KG1 (cell line): ENCODE measurements at places on chromosomes 5 and 9.
A peak's percentile ranks its signal among the peaks of the same experiment; 100 is the strongest.

- no peak for DNase-seq
Measured at GRCh38 chr9:129640086-129640870, 1.7 kb downstream of the ASB6 start.

DNA sequence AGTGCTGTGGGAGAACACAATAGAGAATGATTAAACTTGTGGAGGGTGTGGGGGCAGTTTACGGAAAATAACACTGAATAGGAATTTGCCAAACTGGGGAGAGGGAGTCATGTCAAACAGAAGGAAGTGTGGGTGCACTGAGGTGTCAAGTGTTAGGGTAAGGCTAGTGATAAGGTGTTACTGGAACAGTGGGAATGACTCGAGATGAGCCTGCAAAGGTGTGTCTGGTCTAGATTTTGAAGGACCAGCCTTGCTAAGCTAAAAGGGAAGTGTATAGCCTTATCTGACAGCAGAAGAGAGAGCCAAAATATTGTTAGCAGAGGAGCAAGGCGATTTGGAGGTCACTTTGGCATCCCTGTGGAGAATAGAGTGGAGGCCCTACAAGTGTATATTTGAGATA is 4.2 kb downstream of the CNOT6 start:
- no peak for DNase-seq

DNA sequence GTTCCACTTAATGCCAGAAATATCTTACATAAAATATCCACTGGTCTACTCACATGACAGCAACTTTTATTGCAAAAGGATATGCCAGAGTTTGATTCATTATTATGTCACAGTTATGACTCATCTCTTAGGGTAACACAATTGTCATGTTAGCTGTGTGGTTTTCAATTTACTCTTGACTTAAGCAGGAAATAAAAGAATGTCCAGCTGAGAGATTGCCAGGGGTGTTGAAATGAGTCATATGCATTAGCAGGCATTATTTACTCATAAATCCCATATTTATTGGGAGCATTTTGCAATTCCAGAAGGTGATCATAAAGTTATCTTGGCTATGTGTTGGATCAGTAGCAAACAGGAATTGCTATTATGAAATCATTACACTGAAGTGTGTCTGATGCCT is 1164.6 kb upstream of the CDH18 start:
- no peak for DNase-seq

DNA sequence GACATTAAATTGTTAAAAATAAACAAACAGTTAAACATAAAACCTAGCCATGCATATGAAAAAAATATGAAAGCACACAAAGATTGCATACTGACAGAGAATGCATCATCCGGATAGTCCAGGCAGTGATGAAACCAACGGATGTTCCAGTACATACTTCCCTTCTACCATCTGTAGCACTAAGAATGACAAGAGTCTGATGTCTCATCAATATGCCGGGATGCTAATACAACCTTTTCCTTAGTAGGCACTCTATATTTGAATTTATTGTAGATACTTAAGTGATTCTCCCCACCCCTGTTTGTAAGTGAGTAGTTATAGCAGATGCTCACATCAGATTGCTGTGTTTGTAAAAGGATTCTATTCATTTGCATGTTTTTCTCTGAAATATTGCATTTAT is 571.2 kb upstream of the WWC1 start:
- DNase-seq, result no peak

DNA sequence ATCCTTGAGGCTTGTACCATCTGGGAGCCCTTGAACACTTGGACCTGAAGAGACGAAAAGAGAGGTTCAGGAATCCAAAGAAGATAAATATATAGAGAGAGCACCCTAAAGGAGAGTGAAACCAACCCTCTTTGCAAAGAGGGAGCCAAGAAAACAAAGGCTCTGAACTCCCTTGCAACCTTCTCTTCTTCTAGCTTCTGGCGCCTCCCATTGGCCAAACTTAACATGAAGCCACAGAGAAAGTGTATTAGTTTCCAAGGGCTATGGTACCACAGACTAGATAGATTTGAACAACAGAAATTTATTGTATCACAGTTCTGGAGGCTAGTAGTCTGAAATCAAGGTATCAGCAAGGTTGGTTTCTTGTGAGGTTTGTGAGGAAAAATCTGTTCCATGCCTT is 175.1 kb downstream of the HCN1 start:
- peak; percentile 1 for DNase-seq

DNA sequence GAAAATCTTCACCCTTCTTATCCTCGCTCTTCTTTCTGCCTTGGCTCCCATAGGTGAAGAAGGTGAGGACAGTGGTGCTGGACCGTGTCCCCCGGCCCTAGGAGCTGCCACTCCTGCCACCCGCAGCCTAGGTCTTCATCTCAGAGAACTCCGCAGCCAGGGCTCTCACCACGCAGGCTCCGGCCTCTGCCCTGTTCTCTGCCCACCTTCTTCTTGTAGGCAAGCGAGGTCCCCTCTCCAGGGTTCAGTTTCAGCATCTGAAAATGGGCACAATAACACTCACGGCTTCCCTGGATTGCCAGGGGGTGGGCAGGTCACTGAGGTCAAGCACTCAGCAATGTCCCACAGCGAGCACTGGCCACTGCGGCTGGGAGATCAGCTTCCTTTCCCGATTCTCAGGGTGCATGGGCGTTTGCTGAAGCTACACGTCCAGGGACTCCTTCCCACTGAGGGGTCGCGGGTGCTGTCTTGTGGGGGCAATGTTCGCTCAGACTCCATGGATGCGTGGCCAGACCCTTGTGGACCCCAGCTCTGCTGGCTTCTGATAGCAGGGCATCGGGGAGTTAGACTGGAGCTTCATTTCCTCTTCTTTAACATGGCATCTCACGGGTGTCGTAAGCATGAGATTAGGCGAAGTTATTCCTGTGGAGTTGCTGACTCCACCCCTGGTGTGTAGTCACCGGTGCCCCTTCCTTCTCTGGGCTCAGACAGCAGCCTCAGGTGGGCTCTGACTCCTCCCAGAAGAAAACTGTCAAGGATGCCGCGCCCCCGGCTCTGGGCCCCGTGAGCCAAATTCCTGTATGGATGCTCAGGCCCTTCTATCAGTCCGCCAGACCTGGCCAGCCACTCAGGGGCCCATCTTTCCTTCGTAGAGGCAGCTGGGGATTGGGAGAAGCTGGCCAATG is 145.1 kb upstream of the IRX2 start:
- DNase-seq, result no peak

- no peak for DNase-seq
Measured at GRCh38 chr5:80967500-80968181, 7.5 kb downstream of the RASGRF2 start.

DNA sequence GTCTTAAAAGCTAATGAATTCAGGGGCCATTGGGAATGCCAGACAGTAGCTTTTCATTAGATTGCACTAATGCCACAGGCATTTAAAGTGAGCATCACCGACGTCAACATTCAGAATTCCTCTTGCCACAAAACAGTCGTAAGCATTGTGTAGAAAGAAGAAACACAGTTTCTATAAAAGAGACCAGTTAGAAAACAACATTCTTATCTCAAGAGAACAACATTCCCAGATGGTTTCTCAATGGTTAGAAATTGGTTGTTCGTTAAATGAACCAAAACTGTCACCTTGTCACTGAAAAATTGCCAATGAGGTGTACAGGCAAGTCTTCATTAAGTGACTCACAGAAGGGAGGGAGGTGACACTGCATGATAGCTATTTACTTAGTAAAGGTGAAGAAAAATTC is 401.6 kb upstream of the PRR16 start:
- DNase-seq, result no peak

DNA sequence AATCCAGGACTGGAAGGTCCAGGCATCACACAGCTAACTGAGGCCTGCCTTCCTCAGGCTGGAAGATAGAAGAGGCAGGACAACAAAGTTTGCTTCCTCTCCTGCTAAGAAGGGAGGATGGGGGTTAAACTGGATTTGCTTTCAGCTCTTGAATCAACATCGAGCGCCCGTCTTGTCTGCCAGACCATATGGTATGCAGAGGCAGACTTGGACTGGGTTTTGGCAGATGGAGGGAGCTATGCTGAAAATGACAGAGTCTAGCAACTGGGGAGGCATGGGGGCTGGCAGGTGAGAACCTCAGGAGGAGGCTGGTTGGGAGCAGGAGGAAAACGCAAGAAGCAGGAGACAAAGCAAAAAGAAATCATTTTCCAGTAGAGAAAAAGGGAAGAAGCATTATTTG is 289.5 kb upstream of the IL12B start:
- DNase-seq, result no peak

DNA sequence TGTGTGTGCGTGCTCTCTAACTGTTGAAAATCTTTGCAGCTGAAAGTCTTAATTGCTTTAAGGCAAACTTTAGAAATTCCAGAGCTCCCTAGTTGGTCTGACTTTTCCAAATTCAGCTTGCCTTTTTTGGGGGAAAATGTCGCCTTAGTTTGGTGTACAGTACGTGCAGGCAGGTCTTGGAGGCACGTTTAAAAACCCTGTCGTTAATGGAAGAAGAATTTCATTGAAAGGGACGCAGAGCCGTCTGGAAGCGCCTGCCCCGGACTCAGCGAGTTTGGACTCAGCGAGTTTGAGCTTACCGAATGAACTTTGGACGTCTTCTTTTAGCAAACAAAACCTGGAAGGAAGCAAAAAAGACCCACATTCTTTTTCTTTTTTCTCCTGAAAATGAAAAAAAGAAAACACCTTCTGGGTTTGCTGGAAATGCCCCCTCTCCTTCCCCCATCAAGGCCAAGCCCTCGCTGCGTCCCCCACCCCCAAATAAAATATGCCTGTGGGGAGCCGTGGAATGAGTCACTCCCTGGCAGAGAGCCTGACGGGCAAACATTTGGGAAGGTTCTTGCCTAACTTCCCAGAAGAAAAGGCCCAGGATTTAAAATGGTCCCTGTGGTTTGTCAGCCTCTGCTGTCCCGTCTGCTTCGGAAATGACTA is 1.5 kb downstream of the NEK6 start:
- DNase-seq, result peak; percentile 41

DNA sequence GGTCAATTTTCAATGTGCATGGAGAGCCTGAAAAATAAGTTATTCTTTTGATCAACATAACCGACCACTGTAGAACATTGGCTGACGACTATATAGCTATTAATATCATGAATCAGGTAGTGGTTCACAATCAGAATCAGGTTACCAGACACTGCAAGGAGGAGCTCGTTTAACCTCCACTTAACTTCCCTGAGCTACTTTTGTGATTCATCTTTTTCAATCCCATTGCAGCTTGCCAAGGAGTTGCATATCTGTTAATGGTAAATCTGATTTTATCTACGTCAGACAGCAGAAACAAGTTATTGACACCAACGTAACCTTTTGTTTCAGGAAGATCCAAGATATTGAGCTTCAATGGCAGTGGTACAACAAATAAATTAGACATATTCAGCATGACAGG is 2263.8 kb upstream of the ACO1 start:
- DNase-seq, result no peak

GRCh38 chr9:134370213-134370492 is 43.9 kb downstream of the RXRA start:
- no peak for DNase-seq

GRCh38 chr5:80246995-80247729 is 8.7 kb downstream of the SERINC5 start:
- DNase-seq, result no peak

DNA sequence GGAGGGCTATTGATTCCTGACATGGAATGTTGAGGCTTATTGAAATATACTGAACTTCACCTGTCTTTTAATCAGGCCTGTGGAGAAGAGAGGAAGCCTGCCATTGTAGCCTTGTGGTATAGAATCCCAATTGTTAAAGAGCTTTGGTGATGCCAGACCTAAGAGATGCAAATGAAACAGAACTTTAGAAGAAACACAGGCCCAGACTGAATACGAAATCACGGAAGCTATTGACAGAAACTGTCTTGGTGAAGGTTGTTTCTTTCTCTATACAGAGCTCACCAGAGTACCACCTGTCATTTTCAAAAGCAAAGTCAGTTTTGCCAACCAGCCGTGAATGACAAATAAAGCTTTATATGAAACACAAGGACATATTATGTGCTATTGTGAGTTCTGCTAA is 660.3 kb downstream of the ISL1 start:
- DNase-seq, result no peak

- no peak for DNase-seq
Measured at GRCh38 chr9:92599938-92600461, 64.2 kb upstream of the ECM2 start.

DNA sequence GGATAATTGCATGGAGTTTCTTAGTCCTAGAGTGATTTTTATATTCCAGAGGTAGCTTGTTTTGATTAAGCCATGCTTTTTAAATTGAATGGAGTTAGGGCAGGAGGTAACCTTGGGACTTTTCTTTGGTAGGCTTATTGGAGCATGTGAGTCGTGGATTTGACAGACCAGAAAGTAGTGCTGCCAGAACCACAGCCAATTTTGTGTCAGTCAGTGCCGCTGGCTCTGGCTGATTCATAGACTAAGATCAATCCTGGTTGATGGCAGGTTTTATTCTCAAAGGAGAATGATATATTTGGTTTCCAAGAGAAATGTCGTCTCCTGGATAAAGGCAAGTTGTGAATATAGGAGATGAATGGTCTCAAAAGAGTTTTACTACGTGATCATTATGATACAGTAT is 20.3 kb downstream of the RAI14 start:
- DNase-seq, result no peak

GRCh38 chr9:125066839-125067619 is 76.3 kb downstream of the SCAI start:
- DNase-seq, result no peak

DNA sequence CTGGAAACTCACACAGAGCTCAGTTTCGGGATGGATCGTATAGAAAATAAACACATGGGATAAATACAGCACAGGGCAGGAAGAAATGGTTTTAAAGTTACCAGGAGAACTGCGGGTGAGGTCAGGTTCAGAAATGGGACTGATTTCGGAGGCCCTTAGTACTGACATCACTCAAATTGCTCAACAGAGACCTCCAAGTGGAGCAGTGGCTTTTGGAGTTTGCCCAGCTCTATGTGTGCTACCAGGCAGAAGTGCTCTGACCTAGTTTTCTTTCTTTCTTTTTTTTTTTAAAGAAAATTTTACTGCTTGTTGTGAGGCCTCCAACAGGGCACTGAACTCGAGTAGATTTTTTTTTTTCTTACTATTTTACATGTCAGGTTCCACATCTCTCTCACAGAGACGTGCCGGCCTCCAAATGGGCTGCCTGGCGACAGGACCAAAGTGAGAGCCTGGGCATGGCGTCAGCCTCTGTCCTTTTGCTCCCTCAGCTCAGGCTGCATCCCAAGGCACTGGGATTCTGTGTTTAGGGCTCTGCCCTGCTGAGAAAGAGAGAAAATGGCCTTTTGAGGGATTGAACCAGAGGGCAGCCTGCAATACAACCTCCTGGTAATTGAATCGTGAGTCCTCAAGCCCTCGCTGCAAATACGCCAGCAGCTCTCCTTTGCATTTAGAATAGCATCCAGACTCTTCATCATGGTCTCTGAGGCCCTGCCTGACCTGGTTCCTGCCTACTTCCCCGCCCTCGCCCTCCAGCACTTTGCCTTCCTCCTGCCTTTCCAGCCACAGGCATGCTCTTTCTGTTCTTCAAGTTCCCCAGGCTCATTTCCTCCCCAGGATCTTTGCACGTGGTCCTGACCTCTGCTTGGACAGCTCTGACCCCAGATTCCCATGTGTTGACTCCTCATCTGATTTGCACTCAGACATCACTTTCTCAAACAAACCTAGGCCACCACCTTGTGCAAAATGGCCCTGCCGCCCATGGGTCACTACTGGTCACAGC is 173.5 kb downstream of the FGF1 start:
- no peak for DNase-seq

GRCh38 chr9:134059661-134060395 is 8.0 kb downstream of the BRD3 start:
- DNase-seq, result peak; percentile 18
